ENCODE measurements at places on chromosomes 12 and 14. TPM values are rescaled to one million over a fixed set of nuclear protein-coding genes. Genes with fewer than 3 reads are reported as not detected.

- H3K27me3 ChIP-seq, result no peaks in the 10 kb centered on the region
- H3K4me3 ChIP-seq, result no peak overlapping the region
- H3K36me3 ChIP-seq, result no peaks in the 10 kb centered on the region
- no peak for DNase-seq
- no peak overlapping the region for H3K27ac ChIP-seq
Measured at GRCh38 chr12:41943671-41944070, 201.0 kb downstream of the GXYLT1 start.

- no peak overlapping the region for H3K4me3 ChIP-seq
- DNase-seq, result no peak
- no peaks in the 10 kb centered on the region for H3K27me3 ChIP-seq
- no peak overlapping the region for H3K27ac ChIP-seq
- peaks cover 6% of the 10 kb centered on the region for H3K36me3 ChIP-seq
- no peaks in the 10 kb centered on the region for H3K4me1 ChIP-seq
Measured at GRCh38 chr12:45415393-45415817, 199.5 kb downstream of the ANO6 start.

The TMEM119 gene
- polyA plus RNA-seq, result 10.8 TPM

DNA sequence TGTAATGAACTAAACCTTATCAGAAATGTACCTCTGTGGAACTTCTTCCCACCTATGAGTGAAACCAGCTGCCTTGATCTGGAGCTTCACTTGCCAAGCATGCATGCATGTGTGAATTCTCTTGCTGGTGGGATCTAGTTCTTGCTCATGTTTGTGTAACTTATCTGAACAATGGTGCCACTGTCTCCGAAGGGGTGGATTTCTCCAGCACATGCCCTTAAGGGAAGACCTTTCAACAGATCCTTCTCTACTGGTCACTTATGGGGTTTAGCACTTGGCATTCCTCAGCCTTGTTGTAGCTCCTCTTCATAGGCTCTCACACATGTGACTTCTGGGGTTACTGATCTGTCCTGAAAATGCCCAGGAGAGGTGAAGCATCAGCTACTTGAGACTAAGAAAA, 25.0 kb downstream of the SMOC1 start:
- no peaks in the 10 kb centered on the region for H3K27me3 ChIP-seq
- no peak overlapping the region for H3K4me3 ChIP-seq
- no peak overlapping the region for H3K27ac ChIP-seq
- DNase-seq, result no peak
- peaks cover 4% of the 10 kb centered on the region for H3K36me3 ChIP-seq

The POLR3B gene
- 13.8 TPM for polyA plus RNA-seq

The SLC25A47 gene
- not detected for polyA plus RNA-seq

DNA sequence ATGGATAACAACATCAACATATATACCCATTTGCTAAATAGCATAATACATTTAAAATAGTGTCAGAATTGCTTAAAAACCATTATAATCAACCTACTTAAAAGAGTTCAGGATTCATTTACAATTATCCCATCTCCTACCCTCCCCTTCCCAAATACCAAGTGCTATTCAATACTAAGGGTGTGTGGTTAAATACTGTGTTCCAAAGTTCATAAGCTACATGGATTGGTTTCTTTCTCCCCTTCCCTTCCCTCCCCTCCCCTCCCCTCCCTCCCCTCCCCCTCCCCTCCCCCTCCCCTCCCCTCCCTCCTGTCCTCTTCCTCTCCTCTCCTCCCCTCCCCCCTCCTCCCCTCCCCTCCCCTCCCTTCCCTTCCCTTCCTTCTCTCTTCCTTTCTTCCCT, 97.0 kb upstream of the NPAS3 start:
- no peaks in the 10 kb centered on the region for H3K4me1 ChIP-seq
- H3K36me3 ChIP-seq, result no peaks in the 10 kb centered on the region
- H3K27me3 ChIP-seq, result no peaks in the 10 kb centered on the region
- no peak for DNase-seq
- no peak overlapping the region for H3K4me3 ChIP-seq
- H3K27ac ChIP-seq, result no peak overlapping the region

DNA sequence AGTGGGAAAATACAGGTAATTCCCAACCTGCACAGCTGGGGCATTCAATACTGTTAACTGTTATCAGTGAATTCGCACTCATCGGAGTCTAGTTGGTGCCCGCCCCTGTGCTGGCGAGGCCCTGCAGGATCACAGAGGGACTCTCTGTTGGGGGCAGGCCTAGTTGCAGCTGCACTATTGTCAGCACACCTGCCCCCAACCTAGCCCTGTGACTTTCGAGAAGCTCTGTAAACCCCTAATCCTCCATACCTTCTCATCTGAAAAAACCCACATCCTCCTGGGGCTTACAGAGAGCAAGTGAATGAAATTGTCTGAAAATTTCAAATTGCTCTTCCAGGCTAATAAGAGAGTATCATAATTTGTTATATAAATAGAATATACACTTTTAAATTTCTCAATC, 132.2 kb upstream of the NUDT4 start:
- H3K4me1 ChIP-seq, result peaks cover 8% of the 10 kb centered on the region
- DNase-seq, result no peak
- H3K27ac ChIP-seq, result no peak overlapping the region
- H3K27me3 ChIP-seq, result no peaks in the 10 kb centered on the region
- no peak overlapping the region for H3K4me3 ChIP-seq
- H3K36me3 ChIP-seq, result no peaks in the 10 kb centered on the region

The COCH gene
- 18.9 TPM for polyA plus RNA-seq

GRCh38 chr14:68658029-68658509, 134.8 kb downstream of the ZFP36L1 start:
- H3K4me3 ChIP-seq, result no peak overlapping the region
- H3K36me3 ChIP-seq, result no peaks in the 10 kb centered on the region
- H3K27me3 ChIP-seq, result no peaks in the 10 kb centered on the region
- H3K27ac ChIP-seq, result peak overlapping the region; percentile 85
- H3K4me1 ChIP-seq, result peaks cover 57% of the 10 kb centered on the region
- DNase-seq, result no peak

DNA sequence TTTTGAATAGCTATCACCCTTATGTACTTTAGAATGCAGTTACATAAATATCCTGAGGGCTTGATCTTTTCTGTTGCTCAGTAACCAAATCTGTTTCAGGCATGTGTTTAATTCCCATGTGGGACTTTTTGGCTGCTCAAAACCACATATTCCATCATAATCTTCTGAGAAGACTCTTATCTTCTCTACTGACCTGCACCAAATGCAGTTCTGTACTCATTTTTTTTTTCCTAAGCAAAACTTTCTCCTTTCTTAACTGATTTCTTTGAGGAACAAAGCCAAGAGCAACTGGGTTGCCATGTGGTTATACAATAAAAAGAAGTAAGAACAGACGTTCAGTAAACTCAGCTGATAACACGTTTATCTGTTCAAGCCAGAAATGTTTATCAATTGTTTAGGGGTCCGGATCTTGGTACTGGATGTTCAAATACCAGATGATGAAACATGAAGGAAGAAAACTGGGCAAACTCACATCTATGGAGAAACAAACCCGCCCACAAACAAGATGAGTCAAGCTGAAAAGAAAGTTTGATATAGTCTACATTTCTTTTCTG, 50.1 kb downstream of the TMEM132C start:
- H3K36me3 ChIP-seq, result no peaks in the 10 kb centered on the region
- no peak overlapping the region for H3K27ac ChIP-seq
- no peaks in the 10 kb centered on the region for H3K27me3 ChIP-seq
- H3K4me1 ChIP-seq, result peaks cover 9% of the 10 kb centered on the region
- no peak for DNase-seq

The GARIN6 gene
- not detected for polyA plus RNA-seq

The CISTR gene
- polyA plus RNA-seq, result 1.1 TPM

The PIP4P1 gene
- 59.3 TPM for polyA plus RNA-seq

GRCh38 chr12:112978163-112979040, at the start of gene OAS2:
Gene OAS2, plus strand, starts transcription at chr12:112978519. Its CDS starts 90 bp downstream, at chr12:112978609.
- peak within 1 kb of the TSS; percentile 19 for H3K27ac ChIP-seq
- no peaks in the 10 kb centered on the region for H3K36me3 ChIP-seq
- H3K4me1 ChIP-seq, result peaks cover 3% of the 10 kb centered on the region
- peaks cover 2% of the 10 kb centered on the region for H3K27me3 ChIP-seq
- H3K4me3 ChIP-seq, result peak within 1 kb of the TSS; percentile 11
- peak; percentile 35 for DNase-seq

The KRT79 gene
- polyA plus RNA-seq, result 1.4 TPM

DNA sequence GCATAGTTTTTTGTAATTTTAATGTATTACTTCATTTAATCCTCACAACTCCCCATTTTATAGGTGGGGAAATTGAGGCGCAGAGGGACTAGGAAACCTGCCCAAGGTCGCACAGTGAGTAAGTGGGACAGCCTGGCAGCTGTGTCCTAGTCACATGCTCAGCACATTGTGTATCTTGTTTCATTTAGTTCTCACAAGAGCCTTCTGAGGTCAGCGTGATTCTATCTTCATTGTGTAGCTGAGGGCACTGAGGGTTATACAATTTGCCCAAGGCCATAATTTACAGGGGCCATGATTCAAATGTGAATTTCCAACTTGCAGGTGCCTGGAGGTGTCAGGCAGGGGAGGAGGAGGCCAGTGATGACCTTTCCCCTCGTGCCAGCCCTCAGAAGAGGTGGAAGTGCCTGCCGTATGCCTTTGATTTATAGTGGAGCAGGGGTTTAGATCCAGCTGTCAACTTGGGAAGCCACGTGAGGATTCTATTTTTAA, 30.3 kb upstream of the SMOC1 start:
- H3K27me3 ChIP-seq, result no peaks in the 10 kb centered on the region
- DNase-seq, result no peak
- H3K4me3 ChIP-seq, result no peak overlapping the region
- H3K27ac ChIP-seq, result no peak overlapping the region

The KITLG gene
- polyA plus RNA-seq, result 21.3 TPM

DNA sequence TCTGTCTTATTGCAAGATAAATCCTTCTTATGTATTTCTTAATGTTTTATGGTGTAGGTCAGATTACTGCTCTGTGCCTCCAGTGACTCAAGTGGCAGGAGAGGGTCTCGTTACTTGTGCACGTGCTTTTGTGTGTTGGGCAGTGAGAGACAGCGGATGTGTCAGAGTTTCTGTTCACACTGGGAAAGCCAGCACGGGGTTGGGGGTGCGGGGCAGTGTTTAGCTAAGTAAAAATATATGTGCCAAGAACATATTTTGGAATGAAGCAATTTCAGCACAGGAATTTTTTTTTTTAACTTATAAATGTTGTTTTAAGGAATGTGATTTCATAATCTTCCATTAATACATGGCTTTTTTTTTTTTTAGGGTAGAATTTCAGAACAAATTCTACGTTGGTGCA, 4.5 kb upstream of the DNAH10 start:
- no peak for DNase-seq
- H3K36me3 ChIP-seq, result peaks cover 39% of the 10 kb centered on the region

The TCL1B gene
- not detected for polyA plus RNA-seq

The ARF6 gene
- polyA plus RNA-seq, result 43.9 TPM

- peak; percentile 42 for DNase-seq
- H3K4me1 ChIP-seq, result peaks cover 55% of the 10 kb centered on the region
- no peaks in the 10 kb centered on the region for H3K27me3 ChIP-seq
- peak overlapping the region; percentile 86 for H3K27ac ChIP-seq
- no peaks in the 10 kb centered on the region for H3K36me3 ChIP-seq
Measured at GRCh38 chr12:104669851-104670337, 213.1 kb downstream of the CHST11 start.

DNA sequence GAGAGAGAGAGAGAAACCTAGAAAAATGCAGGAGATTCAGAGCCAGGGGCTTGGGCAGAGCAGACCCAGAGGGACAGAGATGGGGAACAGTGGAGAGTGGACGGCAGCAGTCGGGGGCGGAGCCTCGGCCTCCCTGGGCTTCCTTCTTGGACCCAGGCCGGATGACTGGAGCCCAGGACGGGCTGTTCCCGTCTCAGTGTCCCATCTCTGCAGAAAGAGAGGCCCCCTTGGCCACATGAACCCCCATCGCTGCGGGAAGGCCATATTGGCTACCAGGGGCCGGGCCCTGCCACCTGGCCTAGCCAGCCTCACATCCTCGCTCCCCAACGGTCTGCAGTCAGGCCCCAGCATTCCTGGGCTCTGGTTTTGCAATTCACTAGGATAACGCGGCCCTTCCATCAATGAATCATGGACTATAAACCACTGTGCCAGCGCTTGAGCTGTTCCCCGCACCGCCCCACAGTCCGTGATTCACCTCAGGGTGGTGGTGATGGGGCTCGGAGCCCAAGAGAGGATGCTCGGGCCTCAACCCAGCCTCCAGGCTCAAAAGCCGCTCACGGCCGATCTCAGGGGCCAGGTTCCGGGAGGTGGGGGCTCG, 116.5 kb downstream of the RFLNA start:
- no peak for DNase-seq
- no peak overlapping the region for H3K4me3 ChIP-seq
- H3K27me3 ChIP-seq, result no peaks in the 10 kb centered on the region
- no peak overlapping the region for H3K27ac ChIP-seq

The GALNT9 gene
- polyA plus RNA-seq, result 35.9 TPM

DNA sequence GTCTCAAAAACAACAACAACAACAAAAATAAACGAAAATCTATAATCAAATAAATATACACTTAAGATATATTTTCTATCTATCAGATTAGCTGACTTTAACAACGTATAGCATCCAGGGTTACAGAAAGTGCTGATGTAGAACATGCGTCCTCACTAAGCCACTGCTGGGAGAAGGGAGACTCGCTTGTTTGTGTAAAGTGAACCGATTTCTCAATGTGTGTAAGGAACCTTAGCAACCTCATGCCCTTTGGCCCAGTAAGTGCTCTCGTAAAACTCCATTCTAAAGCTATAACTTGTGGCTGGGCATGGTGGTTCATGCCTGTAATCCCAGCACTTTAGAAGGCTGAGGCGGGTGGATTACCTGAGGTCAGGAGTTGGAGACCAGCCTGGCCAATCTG, 23.8 kb downstream of the NFKBIA start:
- H3K36me3 ChIP-seq, result no peaks in the 10 kb centered on the region
- DNase-seq, result no peak
- H3K4me3 ChIP-seq, result no peak overlapping the region

DNA sequence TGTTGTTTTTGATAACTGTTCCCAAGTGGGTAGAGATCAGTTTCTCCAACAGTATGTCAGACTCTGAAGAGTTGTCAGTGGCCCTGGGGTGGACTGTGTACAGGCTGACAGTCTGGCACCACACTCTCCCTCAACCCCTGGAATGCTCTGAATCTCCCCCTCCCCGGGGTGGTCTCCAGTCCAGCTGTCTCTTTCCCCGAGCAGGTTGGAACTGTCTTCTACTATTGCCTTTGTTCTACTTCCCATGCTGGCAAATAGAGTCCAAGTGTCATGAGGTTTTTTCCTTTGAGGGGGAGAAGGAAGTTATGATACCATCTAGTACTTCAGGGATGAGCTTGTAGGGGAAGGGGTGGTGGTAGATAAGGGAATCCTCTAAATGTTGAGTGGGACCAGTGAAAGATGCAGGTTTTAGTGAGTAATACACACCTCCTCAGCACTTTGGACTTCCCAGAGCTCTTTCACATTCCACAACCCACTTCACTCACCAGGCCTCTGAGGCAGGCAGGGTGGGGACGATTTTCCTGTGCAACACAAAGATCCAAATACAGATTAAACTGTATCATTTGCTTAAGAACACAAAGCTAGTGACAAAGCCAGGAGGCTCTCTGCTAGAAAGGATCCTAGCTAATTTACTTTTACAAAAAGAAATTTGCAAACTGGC, 170.7 kb upstream of the GZMB start:
- H3K27me3 ChIP-seq, result no peaks in the 10 kb centered on the region
- H3K4me3 ChIP-seq, result no peak overlapping the region
- no peak overlapping the region for H3K27ac ChIP-seq
- no peaks in the 10 kb centered on the region for H3K36me3 ChIP-seq

- no peaks in the 10 kb centered on the region for H3K36me3 ChIP-seq
- H3K4me3 ChIP-seq, result no peak overlapping the region
- DNase-seq, result no peak
- no peaks in the 10 kb centered on the region for H3K27me3 ChIP-seq
Measured at GRCh38 chr14:51614707-51615106, 37.0 kb upstream of the FRMD6 start.

GRCh38 chr14:97023871-97024270, 226.7 kb downstream of the VRK1 start:
- peaks cover 7% of the 10 kb centered on the region for H3K4me1 ChIP-seq
- no peak overlapping the region for H3K27ac ChIP-seq
- no peaks in the 10 kb centered on the region for H3K27me3 ChIP-seq
- no peaks in the 10 kb centered on the region for H3K36me3 ChIP-seq

Measured in spinal cord (tissue), 10 donors.